ENCODE measurements at places on chromosomes 3 and 15. TPM values are rescaled to one million over a fixed set of nuclear protein-coding genes. Genes with fewer than 3 reads are reported as not detected.

- no peak for DNase-seq
These were observed 1.1 kb upstream of the IMPDH2 start for GRCh38 chr3:49030321-49030720.

DNA sequence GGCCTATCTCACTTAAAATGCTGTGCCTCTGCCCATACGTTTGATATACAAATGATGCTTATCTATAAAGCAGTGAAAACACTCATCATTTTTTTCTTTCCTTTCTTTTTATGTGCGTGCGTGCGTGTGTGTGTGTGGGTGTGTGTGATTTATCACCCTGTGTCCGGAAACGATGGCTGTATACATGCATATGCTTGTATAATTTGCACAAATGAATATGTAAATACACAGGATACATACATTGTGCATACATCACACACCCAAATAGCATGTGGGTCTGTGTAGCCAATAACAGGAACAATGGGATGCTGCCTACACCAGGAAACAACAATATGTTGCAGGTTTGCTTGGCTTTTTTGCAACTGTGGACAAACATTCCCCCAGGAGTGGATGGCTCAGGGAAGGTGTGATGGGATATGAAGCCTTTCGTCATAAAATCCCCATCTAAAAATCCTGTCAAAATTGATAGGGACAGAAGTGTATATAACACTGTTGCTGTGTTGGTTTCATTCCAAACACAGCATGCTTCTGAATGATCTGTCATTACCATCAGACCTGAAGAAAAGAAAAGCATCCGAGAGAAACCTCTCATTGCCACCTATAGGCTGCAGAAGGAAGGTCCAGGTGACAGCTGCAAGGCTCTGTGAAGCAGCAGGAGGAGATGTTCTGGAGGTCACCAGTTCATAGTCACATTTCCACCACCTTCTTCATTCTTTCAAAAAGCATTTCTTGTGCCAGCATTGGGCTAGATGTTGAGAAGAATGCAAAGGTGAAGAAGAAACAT lies 503.9 kb upstream of the NR2F2 start:
- no peak for DNase-seq

GRCh38 chr15:41930221-41930866 lies 36.5 kb upstream of the SPTBN5 start:
- peak; percentile 92 for DNase-seq

GRCh38 chr15:40192942-40193341 lies 32.1 kb downstream of the BUB1B start:
- DNase-seq: peak; percentile 47

DNA sequence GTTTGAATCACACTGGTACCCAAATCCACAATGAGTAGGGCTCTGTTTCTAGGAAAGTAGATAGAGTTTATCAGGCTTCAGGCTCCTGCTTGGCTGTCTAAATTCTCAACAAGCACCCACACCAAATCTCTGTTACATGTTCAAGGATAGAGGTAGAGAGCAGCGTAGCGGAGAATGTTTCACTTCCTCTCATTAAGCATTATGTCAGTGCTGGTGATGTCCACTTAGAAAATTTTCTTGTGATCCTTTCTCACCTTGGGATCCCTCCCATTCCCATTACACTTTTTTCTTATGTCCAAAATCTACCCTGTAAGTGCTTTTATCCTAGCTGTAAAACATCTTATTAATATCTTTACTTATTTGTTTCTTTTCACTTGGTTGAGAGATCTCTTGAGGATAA lies 34.7 kb upstream of the GCSAM start:
- no peak for DNase-seq

DNA sequence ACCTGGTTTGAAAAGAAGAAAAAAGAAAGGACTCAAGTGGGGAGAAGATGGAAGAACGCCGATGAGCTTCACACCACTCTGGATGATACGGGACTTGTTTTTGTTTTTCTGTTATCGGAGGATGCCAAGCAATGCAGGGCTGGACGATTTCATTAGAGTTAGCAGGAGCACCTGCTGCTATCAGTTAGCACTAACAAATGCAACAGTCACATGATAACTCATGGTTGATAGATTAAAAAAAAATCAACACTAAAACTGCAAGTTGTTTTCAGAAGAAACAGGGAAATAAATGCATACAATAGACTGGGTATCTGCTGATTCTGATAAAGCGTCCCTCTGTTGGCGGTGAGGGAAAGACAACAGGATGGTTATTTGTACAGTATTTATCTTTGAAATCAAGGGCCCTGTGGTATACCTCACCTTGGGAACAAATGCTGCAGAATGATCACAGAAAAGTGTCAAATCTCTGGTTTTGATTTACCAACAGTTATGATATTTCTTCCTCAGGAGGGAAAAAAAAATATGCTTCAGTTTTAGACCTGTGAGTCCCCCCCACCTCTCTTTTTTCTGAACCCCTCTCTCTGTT lies 575.1 kb downstream of the FOXP1 start:
- peak; percentile 88 for DNase-seq

DNA sequence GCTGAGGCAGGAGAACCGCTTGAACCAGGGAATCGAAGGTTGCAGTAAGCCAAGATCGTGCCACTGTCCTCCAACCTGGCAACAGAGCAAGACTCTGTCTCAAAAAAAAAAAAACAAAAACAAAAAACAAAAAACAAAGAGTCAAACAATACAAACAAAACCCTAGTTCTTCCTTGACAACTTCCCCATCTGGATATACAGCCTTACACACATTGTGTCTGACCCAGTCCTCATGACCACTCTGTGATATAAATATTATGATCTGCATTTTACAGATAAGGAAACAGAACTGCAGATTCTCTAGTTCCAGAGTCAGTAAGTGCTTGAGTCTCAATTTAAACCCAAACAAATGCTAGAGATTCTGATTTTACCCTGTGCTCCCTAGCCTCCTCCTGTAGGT lies 4.8 kb upstream of the ESYT3 start:
- no peak for DNase-seq

DNA sequence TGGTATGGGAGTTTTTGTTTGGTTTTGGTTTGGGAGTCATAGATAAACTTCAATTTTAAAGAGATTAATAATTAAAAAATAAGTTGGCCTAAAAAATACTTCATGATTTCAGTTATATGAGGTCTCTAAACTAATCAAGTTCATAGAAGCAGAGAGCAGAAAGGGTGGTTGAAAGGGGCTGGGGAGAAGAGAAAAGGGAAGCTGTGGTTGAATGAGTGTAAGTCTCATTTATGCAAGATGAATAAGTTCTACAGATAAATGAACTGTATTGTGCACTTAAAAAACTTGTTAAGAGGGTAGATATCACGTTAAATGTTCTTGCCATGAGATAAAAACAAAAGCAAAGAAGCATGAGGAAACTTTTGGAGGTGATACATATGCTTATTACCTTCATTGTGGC lies 188.7 kb downstream of the NSUN3 start:
- DNase-seq: no peak

GRCh38 chr3:58234516-58234931 lies 3.1 kb upstream of the ABHD6 start:
- DNase-seq: peak; percentile 69

DNA sequence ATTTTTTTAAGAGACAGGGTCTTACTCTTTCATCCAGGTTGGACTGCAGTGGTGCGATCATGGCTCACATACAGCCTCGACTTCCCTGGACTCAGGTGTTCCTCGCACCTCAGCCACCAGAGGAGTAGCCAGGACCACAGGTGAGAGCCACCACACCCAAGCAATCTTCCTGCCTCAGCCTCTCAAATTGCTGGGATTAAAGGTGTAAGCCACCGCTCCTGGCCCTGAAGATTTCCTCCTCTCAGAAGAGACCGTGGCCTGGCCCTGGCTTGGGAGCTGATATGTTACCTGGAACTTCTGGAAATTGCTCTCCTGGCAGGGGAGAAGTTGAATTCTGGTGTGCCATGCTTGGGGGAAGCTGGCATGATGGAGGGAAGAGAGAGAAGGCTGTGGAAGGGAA lies 36.2 kb downstream of the PPCDC start:
- DNase-seq: no peak

GRCh38 chr3:155418407-155418806 lies 124.9 kb upstream of the STRIT1 start:
- no peak for DNase-seq

DNA sequence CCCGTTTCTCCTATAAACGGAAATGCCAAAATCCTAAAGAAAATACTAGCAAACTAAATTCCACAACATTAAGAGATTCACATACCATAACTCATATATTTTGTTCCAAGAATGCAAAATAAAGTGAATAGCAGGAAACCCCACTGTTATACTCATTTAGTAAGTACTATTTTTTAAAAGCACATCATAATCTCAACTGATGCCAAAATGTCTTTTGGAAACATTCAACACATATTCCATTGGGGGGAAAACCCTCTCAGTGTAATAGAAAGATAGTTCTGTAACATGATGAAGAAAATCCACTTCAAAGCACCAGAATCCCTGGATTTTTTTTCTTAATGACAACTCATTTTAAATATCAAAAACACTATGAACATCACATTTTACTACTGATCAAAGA lies 93.0 kb upstream of the EIF1B start:
- no peak for DNase-seq

GRCh38 chr3:61802772-61803171 lies 241.4 kb downstream of the PTPRG start:
- DNase-seq: no peak

DNA sequence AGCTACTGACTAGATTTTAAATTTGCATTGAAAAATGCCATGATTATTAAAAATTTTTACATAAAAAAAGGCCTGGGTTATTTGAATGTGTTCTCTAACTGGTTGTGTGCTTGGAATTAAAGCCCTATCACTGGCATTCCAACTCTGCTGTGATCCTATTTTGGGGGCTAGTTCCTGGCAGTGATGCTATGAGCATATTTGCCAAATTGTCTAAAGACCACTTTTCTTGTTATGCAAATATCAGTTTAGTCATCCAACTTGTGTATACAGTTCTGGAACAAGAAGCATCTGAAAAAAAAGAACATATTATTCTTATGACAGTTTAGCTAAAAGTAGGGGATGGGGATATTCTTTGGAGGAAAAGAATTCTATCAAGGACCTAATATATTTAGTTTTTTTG lies 243.4 kb upstream of the ZNF717 start:
- no peak for DNase-seq

DNA sequence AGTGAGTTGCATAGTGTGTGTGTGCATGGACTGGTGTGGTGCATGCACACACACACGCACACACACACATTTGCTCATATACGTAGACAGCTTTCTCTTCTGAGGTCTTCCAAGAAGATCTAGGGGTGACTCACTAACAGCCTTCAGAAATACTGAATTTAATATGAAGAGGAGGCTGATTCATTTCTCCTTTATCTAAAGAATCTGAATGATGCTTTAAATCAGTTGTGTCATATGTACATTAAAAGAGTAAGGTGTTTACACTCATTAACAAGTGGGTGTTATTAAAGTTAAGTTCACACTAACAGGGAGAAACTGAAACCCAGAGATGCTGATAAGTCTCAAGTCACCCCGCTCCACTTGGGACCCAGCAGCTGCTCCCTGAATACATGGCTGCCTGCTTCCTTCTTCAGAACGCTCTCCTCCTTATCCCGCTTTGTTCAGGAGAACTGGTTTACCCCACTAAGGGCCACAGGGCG lies 22.0 kb downstream of the TMPRSS7 start:
- no peak for DNase-seq

- DNase-seq: peak; percentile 4
These were observed 253.7 kb downstream of the GAP43 start for GRCh38 chr3:115876876-115877614.

DNA sequence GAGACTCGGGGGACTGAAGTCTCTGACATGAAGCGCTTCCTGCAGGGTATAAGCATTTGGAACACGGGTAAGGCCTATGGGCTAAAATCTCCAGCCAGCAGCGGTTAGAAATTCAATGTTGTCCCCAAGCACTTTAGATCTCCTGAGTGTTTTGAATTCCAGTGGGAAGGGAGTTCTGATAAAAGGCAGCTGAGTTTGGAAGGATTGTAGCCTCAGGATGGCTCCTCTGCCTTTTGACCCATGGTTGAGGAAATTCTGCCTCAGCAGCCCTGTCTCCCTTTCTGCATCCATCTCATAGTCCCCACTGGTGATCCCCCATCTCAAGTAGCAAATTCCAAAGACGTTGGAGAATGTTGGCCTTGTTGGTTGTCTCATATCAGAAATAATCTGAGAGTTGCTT lies 24.2 kb upstream of the HACD2 start:
- DNase-seq: peak; percentile 31

DNA sequence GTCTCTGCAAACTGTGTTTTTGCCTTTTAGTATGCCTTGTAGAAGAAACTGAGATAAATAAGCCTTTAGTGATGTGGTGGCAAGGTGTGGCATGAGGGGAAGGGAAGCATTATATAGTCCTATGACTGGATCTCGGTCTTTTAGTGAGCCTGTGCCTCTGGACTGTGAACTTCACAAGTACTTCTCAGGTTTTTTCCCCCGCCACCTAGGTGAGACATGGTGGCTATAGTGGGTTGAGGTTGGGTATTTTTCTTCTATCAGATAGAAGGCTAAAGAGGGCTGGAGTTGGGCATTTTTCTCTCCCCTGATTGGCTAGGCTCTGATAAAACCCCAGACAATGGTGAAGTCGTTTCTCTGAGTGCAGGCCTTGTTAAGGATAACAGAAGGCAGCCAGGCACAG lies 38.7 kb upstream of the ZFAND6 start:
- DNase-seq: no peak

- DNase-seq: peak; percentile 17
These were observed 357.7 kb downstream of the OTOL1 start for GRCh38 chr3:161854232-161854771.

- peak; percentile 27 for DNase-seq
These were observed 64.7 kb downstream of the OXSM start for GRCh38 chr3:25854635-25855034.

DNA sequence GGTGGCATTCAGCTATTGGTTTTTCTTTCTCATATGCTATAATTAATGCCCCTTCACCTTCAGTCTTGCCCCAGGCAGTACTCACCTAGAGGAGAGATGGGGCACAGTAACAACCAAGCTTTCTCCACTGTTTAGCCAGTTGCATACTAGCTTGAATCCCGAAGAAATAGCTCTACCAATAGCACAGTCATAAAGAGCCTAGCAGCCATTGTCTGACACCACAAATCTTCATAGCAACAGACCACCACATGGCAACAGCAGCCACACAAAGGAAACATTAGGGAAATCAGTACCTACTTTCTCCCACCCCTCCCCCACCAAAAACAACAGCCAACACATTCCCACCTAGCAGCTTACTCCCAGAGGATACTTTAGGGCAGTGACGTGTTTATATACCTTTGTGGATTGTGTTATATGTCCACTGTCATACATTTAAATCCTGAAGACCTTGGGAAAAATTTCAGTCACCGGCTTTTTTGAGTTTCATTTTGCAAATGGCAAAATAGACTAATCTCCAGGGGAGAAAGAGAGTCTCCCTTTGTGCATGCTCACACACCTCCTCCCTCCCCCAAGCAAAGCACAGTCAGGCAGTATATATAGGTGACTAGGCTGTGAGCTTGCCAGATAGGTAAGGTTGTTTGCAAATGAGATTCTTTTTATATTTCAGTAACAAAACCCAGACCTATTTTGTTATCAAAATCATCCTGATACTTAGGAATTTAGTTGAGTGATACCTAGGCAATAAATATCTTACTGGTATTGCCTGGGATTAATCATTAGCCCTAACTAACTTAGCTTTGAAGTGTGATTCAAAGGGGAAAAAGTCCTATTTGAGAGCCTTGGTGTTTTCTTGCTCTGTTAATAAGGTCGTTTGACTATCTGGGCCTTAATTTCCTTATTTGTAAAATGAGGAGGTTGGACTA lies 140.6 kb downstream of the RBPMS2 start:
- DNase-seq: peak; percentile 38

GRCh38 chr3:32686713-32687112 lies 1.7 kb downstream of the CNOT10 start:
- DNase-seq: no peak

Gene CLASP2
- total RNA-seq: 64.8 TPM

Gene TNIK
- 6.7 TPM for total RNA-seq

Gene YEATS2
- total RNA-seq: 21.7 TPM

Gene C3orf38
- total RNA-seq: 24.8 TPM

Gene IFT122
- 8.1 TPM for total RNA-seq

Gene SLC9A9
- 7.4 TPM for total RNA-seq

Gene TMEM212
- total RNA-seq: not detected
